ENCODE measurements at places on chromosomes 4 and X. TPM values are rescaled to one million over a fixed set of nuclear protein-coding genes. Genes with fewer than 3 reads are reported as not detected.

Gene DGKK
- total RNA-seq = 0.16 TPM

Gene CXCL6
- total RNA-seq = not detected

Gene MAGEC1
- not detected for total RNA-seq

Gene MAGEA1
- not detected for total RNA-seq

Gene UTP14A
- 14.1 TPM for total RNA-seq

Gene GAGE12J
- not detected for total RNA-seq

Gene BTC
- total RNA-seq = 8.0 TPM
